ENCODE measurements at places on chromosomes 7 and 10. TPM values are rescaled to one million over a fixed set of nuclear protein-coding genes. Genes with fewer than 3 reads are reported as not detected.

The CCDC172 gene
- not detected for total RNA-seq

- DNase-seq, result no peak
- H3K36me3 ChIP-seq, result no peaks in the 10 kb centered on the region
- no peak overlapping the region for H3K4me3 ChIP-seq
These were observed 114.9 kb upstream of the NANOS1 start for GRCh38 chr10:118914629-118915028.

DNA sequence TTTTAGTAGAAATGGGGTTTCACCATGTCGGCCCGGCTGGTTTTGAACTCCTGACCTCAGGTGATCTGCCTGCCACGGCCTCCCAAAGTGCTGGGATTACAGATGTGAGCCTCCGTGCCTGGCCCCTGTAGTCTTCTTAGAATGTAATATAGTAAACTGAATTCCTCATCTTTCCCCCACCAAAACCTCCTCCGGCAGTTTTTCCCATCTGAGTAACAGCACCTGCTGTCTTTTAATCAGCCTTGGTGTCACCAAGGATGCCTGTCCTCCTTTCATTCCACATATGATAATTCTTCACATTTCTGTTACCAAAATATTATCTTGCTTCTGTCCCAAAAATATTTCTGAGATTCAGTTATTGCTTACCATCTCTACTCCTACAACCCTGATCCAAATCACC, 80.2 kb downstream of the ZEB1 start:
- H3K36me3 ChIP-seq, result no peaks in the 10 kb centered on the region
- H3K27ac ChIP-seq, result no peak overlapping the region
- H3K4me3 ChIP-seq, result no peak overlapping the region
- no peaks in the 10 kb centered on the region for H3K4me1 ChIP-seq

DNA sequence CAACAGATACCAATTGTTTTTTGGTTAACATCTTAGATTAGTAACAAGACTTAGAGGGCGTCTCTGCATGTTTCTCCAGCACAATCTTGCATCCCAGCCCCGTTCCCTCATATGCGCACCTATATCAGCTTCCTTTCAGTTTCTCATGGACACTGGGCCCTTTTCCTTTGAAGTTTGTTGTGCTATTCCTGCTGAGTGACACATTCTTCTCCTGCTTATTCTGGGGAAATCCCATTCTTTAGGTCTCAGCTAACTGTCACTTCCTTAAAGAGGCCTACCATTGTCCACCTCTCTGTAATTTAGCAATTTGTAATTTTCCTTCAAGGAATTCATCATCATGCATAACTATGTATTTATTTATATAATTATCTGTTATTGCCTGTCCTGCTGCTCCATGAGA, 110.3 kb upstream of the STEAP1B start:
- no peaks in the 10 kb centered on the region for H3K36me3 ChIP-seq
- no peak for DNase-seq
- H3K27ac ChIP-seq, result no peak overlapping the region
- H3K4me3 ChIP-seq, result no peak overlapping the region

DNA sequence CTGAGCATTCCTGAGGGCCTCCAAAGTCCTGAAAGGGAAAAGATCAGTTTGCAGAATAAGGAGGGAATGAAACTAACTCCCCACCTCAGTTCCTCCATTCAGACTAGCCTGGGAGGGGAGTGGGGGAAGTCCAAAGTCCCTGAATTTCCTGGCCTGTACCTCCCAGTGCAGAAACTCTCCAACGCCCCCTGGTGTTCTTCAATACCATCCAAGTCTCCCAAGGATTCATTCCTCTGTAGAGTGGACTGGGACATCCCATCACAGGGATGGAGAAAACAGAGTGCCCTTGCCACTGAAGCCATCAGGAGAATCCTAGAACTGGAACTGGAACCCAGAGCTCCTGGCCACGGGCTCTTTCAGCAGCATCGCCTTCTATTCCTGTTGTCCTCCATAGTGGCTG, 1.6 kb upstream of the COL13A1 start:
- H3K4me3 ChIP-seq, result no peak overlapping the region
- H3K27ac ChIP-seq, result no peak overlapping the region
- peaks cover 7% of the 10 kb centered on the region for H3K27me3 ChIP-seq
- peaks cover 18% of the 10 kb centered on the region for H3K4me1 ChIP-seq

DNA sequence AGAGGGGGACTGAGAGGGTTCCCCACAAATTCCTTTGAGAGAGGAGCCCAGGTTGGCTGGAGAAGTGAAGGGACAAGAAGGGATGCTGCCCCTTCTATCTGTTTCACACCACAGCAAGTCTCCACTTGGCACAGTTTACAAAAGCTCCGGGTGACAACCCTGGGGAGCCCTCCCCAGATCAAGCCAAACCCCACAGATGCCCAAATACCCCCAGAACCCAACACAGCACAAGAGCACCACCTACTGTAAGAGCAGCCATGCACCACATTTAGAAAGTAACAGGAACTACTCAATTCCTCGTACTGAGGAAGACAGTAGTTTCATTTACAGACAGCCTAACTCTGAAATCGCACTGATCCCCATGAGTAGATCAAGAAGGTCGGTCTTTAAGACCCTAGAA, 67.8 kb upstream of the ATP6V0A4 start:
- DNase-seq, result no peak
- no peak overlapping the region for H3K27ac ChIP-seq
- no peaks in the 10 kb centered on the region for H3K27me3 ChIP-seq
- no peaks in the 10 kb centered on the region for H3K36me3 ChIP-seq
- H3K4me1 ChIP-seq, result no peaks in the 10 kb centered on the region

GRCh38 chr10:62806251-62806650, 1.7 kb downstream of the ADO start:
- H3K27ac ChIP-seq, result peak overlapping the region; percentile 96
- H3K4me3 ChIP-seq, result peak overlapping the region; percentile 81
- no peaks in the 10 kb centered on the region for H3K27me3 ChIP-seq
- H3K36me3 ChIP-seq, result no peaks in the 10 kb centered on the region
